ENCODE measurements at places on chromosomes 11 and 22.

GRCh38 chr22:25942115-25942855 lies 200.3 kb downstream of the MYO18B start:
- DNase-seq: no peak

GRCh38 chr11:32006799-32007388 lies 84.0 kb upstream of the RCN1 start:
- DNase-seq: no peak

DNA sequence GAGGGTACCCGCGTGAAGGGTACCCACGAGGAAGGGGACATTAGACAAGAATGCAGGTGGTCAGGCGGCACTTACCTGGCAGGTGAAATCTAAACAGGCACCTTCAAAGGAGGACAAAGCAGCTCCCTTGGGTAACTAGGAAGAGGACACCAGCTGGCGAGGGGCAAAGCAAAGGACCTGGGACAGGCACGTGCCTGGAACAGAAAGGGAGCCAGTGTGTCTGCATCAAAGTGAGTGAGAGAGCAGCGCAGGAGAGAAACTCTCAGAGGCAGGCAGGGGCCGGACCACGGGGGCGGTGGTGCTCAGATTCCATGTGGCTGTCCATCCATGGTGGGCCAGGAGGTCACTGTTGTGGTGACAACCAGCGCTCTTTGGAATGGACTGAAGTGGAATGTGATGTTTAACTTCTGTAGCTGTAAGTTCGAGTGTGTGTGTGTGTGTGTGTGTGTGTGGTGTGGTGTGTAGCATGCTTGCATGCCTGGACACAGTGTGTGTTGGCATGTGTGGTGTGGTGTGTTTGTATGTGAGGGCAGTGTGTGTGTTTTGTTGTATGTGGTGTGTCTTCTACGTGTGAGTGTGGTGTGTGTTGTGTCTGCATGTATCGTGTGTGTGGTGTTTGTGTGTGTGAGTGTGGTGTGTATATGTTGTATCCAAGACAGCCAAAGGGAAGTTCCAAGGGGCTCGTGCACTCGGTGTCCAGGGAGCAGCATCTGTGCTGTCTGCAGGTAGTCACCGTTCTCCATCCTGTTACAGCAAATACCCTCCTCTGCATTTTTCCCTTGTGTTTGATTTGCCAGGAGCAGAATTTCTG lies 86.4 kb downstream of the CDKN1C start:
- DNase-seq: no peak

GRCh38 chr11:63573881-63574855 lies 11.0 kb upstream of the PLAAT2 start:
- peak; percentile 64 for DNase-seq

DNA sequence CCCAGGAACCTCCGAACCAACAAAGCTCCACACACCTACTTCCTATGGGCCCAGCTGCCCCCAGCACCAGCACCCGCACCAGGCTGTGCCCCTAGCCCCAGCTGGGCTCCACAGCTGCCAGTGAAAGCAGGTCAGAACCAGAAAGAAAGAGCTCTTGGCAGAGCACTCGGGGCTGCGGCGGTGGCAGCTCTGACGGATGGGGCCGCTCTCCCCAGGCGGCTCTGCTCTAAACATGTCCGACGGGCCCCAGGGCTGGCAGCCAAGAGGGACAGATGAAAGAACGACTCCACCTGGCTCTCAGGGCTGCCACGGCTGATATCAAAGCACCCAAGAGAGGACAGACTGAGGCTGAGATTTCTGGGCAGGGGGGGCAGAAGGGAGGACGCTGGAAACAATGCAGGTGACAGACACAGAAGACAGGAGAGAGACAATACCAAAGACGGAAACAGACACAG lies 25.7 kb downstream of the LRFN4 start:
- no peak for DNase-seq

DNA sequence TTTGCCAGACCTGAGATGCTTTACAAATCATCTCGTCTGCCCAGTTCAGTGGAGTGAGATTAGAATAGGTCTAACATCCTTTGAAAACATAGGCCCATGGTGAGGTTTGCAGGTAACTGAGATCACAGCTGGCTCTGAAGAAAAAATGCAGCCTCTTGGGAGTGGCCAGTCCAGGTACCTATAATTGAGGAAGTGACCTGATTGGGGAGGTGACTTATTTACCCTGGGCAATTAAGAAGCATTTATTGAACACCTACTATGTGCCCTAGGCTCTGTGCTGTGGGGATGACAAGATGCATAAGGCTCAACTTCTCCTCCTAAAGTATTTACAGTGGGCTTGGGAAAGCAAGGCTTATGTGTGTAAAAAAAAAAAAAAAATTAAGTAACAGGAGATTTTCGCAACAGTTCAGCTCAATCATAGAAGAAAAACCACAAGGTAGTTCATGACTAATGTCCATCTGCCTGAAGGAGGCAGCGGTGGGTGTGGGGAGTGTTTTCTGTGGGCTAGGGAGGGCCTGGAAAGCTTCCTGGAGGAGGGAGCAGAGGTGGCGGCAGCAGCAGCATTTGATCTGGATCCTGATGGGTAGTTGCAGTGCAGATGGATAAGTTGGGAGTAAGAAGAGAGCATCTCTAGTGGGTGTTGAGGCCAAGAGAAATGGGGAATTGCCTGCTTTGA lies 16.1 kb downstream of the MICAL2 start:
- no peak for DNase-seq

GRCh38 chr11:65412271-65413076 lies 10.1 kb upstream of the NEAT1 start:
- no peak for DNase-seq

DNA sequence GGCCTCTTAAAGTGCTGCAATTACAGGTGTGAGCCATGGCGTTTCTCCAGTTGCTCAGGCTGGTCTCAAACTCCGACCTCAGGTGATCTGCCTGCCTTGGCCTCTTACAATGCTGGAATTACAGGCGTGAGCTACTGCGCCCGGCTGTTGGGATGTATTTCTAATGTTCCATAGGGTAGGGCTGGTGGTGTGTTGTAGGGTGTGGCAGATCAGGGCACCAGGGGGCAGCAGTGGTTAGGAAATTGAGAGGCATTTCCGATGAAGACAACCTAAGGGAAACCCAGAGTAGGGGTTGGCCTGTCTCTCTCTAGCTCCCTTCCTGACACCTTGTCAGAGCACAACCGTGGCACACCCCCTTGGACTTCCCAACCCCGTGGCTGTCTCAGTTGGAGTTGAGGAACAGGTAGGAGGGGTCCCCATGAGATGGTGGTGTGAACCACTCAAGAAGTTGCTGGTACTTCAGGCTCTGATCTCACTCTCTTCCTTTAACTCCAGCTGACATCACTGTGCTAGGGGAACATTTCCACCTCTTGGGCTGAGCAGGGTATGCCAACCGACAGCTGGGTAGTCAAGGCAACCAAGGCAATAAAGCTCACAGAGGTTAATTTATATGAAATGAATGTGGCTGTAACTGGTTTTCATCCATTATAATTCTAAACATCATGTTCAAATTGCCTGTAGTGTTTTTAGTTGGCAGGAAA lies 33.0 kb downstream of the YWHAH start:
- DNase-seq: peak; percentile 76

- no peak for DNase-seq
Measured at GRCh38 chr11:74611369-74611861, 19.0 kb downstream of the POLD3 start.

DNA sequence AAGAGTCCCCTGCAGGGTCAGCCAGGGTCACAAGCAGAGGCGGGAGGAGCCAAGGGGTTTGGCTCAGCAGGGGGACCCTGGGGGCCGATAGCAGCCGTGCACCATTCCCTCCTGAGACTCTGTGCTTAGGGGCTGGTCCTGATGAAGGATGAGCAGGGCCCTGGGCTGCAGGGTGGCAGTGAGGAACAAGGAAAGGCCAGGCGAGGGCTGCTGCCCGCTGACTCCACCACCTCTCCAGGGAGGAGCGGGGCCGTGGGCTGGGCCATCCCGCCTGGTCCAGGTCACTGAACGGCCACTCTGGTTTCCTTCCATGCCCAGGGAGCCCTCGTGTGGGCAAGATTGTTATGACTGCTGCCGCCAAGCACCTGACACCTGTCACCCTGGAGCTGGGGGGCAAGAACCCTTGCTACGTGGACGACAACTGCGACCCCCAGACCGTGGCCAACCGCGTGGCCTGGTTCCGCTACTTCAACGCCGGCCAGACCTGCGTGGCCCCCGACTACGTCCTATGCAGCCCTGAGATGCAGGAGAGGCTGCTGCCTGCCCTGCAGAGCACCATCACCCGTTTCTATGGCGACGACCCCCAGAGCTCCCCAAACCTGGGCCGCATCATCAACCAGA lies 9.2 kb upstream of the NDUFS8 start:
- DNase-seq: no peak

DNA sequence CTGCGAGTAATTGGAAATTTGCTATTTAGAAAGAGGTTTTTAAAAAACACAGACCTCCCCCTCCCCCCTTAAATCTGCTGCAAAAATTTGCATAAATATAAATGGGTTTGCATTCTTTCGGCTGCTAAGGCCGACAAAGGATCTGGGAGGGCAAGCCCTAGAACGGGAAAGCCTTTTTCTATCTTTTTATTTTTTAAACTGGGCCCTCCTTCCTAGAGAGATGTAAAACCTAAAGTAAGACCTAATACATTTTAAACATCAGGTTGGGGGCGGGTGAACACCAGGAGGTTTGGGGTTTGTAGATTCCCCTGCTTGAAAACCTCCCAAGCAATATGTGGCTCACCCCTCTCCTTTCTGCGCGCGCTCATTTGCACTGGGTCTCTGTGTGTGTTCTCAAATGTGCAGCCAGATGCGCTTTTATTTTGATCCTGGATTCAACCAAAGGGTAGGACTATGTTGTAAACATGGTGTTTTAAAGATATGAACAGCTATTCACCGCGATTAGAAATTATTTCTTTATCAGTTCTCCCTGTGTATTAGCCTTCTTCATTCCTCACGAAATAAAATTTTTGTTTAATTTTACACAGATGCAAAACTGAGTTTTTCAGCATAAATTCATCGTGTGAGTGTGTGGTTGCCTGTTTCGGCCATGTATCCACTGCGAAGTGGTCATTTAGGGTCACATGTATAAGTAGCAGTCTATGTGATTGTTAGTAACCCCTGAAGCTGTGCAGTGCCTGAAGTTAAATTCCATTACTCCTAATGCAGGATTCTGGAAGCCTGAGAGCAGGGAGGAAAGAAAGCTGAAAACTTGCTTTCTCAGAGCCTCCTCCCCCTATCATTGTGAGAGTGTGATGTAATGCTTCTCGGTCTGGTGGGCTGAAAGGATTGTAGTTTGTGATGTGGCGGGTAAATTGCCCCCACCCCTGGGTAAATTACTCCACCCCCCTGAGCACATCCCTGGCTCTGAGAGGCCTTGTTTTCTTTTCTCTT lies 988 bp downstream of the TNRC6B start:
- no peak for DNase-seq

- DNase-seq: no peak
Measured at GRCh38 chr11:8709002-8709672, 26.5 kb downstream of the RPL27A start.

- no peak for DNase-seq
Measured at GRCh38 chr11:69508974-69509373, 27.5 kb downstream of the LINC01488 start.

DNA sequence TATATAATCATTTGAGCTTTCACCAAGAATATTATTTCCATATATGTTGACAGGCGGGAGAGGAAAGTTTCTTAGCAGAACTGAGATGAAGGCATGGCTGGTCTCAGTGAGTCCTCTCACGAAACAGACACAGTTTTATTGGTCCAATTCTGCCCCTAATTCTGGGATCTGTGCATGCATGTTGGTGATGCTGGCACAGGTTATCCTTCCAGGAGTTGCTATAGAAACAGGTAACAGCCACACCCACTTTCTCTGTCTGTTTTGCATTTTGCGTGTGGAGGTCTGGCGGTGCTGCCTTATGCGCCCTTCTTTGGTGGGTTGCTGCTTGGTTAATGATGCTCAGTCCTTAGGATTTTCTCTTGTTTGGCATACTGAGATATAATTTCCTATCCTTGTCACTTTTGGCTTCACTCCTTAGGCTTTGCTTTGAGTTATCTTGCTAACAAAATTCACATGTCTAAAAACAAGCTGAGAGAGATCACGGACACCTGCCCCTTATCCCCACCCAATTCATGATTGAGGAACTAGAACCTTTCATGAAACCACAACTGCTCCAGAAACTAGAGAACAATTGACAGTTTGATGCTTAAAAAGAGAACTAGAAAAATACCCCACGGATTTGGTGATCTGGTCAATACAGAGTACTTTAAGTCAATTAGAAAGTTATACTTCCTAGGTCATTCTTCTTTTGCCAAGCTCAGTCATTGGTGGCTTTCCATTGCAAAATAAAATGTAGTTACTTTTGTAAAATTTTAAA lies 189.3 kb downstream of the FAT3 start:
- no peak for DNase-seq

GRCh38 chr11:90803366-90803765 lies 580.5 kb upstream of the CHORDC1 start:
- no peak for DNase-seq

GRCh38 chr11:62559204-62559603 lies 12.6 kb upstream of the AHNAK start:
- no peak for DNase-seq

- DNase-seq: peak; percentile 28
Measured at GRCh38 chr11:61446211-61446651, 16.3 kb downstream of the SDHAF2 start.

DNA sequence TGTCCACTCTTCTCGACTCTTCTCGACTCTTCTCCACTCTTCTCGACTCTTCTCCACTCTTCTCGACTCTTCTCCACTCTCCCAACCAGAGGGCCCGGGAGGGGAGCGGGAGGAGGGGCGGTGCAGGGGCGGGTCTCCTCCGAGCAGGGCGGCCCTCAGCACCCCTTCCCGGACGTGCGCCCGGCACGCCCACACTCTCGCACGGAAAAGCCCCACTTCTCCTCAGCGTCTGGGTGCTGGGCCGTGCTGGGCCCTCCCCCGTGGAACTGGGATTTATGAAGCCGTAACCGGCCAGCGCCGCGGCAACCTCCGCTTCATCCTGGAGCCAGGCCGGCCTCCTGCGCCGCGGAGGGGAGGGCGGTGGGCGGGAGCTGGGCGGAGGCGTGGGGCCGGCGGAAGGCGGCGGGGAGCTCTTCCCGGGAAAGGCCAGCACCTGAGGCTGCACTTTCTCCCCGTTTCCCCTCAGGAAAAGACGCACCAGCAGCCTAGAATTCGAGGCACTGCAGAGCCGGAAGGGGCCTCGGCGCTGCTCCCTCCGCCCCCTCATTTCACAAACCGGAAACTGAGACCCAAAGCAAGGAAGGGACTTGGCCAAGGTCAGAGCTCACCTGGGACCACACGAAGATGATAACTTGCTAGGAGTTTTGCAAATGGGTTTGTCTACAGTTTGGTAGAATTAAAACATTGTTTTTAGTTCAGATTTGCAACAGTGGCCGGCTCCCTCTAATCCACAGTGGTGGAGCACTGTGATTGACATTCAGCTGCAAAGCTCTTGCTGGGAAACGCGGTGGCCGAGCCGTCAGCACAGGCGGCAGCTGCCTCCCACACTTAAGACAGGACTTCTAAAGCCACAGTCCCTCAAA lies 31.6 kb upstream of the JAM3 start:
- DNase-seq: peak; percentile 52
